ENCODE measurements at places on chromosomes 12 and 14.

DNA sequence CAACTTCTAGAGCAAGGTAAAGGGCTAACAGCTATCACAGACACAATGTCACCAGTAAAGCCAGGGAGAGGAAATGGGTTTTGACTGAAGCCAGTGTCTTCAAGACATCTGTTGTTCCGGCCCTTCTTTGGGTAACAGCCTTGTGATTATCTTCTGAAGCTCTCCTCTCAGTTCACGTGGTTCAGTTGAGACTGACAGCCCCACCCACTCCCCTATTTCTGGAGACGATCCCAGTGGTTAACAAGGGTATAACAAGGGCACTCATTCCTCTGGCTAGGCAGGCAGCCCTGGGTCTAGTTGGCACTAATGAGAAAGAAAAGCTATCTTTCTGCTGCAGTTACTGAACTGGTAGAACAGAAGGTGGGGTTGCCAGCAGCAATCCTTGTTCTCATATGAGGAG lies 6.9 kb downstream of the GNPTAB start:
- DNase-seq = no peak

DNA sequence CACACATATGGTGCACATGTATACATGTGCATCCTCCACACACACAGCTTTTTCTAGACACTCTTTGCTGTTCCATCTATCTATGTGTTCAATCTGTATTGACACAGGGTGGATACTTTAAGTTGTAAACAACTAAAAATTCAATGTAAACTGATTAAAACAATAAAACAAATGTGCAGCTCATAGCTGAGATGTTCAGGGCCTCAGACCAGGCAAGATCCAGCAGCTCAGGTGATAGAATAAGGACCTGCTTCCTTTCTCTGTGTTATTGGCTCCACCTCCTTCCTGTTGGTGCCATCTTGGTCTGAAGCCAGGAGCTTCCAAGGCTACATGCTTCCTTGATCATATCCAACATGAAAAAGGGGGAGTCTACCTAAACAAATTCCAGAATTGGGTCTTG lies 158.1 kb upstream of the RFLNA start:
- no peak for DNase-seq

DNA sequence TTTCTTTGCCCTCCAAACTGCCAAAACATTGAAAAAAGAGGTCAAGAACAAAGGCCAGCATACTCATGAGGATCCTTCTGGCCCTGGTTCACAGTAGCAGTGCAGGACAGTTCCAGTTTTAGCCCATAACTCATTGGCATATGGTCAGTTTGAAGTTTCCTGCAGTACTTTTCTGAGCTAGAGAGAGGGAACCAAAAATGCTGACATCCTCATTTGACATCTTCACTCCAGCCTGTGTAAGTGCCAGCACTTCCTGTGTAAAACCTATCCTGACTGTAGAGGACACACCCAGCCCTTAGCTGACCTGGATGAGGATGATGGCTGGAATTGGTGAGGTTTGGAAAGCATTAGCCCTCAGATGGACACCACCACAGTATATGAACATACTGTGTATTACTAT lies 84.1 kb downstream of the FGD4 start:
- DNase-seq = no peak

GRCh38 chr12:70840656-70841350 lies 79.7 kb downstream of the PTPRR start:
- DNase-seq = no peak

DNA sequence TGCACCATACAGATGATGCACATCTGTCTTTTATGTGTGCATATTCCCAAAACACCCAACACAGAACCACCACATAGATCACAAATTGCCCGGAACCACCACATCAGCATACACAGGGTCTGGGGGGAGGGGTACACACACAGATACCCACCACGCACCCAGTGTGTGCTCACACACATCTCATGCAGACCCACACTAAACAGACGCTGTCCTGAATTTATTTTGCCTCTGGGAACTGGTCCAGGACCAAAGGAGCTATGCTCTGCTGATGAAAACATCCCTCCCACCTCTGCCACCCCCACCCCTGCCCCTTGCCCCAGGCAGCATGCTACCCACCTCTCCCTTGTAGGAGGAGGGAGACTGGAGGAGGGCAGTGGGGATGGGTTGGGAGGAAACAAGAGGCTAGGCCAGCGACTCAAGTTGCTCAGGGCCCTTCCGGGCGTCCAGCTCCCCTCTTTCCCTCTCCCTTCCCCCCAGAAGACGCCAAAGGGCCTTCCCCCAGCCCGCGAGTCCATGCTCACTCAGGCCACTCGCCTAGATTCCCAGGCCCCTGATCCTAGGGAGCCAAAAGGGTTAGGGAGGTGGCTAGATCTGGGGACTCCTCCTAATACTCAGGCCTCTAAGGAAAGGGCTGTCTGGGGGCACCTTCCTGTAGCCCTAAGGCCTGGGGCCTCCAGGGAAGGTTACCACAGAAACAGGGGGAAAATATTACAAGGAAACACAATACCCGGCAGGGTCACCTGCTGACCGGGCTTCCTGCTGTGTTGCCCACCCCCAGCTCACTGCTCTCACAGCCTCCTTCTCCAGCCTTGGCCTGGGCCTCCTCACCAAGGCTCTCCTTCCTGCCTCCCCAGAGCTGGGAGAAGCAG lies 3.1 kb downstream of the HDAC7 start:
- DNase-seq = no peak

GRCh38 chr12:92270521-92270920 lies 124.9 kb upstream of the BTG1 start:
- no peak for DNase-seq

DNA sequence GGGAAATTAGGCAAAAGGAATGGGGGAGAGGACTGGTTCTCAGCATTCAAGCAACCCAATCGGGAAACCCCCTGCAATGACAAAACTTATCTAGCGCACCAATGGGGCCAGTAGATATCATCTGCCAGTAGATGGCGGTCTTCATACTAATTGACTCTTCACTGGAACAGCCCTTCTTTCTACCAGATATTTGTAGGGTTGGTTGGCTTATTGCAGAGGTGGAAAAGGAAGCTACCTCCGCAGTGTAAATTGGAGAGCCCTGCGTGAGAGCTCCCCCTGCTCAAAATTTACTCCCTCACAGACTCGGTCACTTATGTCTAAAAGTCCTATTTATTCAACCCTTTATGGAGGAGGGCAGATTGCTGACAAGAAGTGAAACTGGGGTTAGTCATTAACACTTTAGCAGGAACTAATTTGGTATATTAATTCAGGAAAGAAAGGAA lies 166.1 kb upstream of the CCND2 start:
- no peak for DNase-seq

DNA sequence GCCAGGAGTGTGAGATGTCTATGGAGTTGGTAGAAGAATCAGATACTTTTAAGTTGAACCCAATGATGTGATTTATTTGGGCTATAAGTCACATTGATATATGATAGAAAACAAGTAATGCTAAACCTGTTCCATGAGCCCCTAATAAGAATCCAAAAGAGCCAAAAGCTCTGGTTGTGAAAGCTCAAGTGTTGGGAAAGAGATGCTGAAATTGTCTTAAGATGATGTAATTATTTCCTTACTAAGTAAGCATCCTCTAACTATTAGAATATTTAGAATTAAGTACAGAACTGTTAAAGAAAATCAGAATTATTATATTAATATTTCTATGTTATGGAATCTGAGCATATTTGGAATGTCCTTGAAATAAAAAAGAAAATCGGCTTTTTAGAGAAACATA lies 17.6 kb upstream of the SLC2A13 start:
- no peak for DNase-seq

GRCh38 chr14:99177046-99177655 lies 94.8 kb downstream of the BCL11B start:
- no peak for DNase-seq

GRCh38 chr14:98162856-98163805 lies 1108.9 kb downstream of the BCL11B start:
- no peak for DNase-seq

DNA sequence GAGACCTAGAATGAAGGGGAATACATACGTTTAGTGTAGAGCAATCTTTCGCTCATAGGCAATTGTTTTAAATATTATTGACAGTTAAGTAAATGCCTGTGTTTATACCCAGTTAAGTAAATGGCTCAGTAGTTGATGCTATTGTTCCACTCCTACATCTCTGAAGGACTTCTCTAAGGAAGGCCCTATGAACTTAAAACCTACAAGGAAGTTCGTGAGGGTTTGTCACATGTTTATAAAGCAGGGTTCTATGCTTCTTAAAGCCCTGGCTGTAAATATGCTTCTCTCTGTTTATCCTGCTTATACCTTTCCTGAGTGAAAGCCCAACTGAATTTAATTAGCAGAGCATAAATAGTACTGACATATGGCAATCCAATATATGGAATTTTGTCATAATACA lies 282.1 kb upstream of the NPAS3 start:
- no peak for DNase-seq

- no peak for DNase-seq
Measured at GRCh38 chr12:110742096-110742717, 484 bp downstream of the PPP1CC start.

DNA sequence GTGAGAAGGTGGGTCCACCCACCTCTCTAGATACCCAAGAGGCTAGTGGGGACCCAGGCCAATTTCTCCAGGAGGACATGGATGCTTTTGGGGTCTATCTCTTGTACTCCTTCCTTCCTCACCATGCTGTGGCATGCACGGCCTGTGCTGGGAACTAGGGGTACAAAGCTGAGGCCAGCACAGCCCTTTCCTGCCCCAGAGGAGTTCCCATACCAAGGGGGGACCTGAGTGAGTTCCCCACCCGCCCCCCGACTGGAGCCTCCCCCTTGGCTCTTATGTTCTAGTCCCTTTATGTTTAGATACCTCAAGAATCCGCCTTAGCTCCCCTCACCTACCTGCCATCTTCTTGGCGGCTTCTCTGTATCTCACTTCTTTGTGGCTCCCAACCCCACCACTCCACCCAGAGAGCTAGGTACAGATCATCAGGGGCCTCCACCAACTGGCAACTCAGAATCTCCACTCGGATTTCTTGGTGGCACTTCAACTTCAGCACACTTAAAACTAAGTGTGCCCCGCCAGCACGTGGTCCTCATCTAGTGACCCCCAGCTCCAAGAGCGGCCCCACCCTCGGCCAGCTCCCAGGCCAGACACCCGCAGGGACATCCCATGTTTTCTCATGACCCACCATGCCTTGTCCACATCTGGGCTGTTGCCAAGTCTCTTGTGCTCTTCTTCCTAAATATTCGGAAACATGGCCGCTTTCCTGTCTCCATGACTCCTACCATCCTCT lies 115.2 kb upstream of the RTL1 start:
- no peak for DNase-seq

DNA sequence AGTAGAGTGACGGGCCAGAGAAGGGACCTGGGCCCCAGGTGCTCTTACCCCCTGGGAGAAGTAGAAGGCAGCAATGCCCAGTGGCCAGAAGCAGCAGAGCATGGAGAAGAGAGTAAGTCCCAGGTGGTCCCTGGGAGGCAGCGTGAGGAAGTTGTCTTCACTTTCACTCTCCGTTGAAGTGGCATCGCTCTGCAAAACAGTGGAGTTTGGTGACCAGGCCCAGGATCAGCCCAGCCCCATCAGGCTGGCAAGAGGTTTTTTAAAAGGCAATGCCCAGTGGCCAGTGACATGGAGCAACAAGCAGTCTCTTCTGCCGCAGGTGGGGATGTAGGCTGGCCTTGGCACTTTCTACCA lies 18.2 kb downstream of the SYNDIG1L start:
- no peak for DNase-seq

GRCh38 chr12:133217219-133217618 lies 18.5 kb downstream of the ANHX start:
- DNase-seq = no peak

GRCh38 chr12:84136862-84137367 lies 775.7 kb downstream of the SLC6A15 start:
- no peak for DNase-seq

DNA sequence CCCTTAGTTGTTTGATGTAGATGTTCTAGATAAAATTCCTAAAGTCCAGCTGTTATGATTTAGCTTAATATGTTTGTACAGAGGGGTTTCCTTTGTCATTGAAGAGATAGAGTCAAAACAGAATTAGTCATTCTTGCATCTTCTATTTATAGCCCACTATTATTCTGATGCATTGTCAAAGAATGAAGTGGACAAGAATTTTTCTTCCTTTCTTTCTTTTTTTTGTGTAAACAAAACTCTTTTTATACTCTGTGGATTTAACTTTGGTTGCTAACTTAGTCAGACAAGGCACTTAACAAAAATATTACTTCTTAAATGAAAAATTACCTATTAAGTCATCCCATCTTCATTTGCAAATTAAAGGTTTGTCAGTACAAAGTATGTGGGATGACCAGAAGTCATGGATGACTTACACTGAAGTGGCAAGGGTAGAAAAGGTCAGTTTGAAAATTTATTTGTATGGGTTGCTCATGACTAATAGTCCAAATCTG lies 215.6 kb upstream of the DDHD1 start:
- DNase-seq = no peak

- no peak for DNase-seq
Measured at GRCh38 chr12:89062996-89063395, 289.3 kb downstream of the DUSP6 start.

DNA sequence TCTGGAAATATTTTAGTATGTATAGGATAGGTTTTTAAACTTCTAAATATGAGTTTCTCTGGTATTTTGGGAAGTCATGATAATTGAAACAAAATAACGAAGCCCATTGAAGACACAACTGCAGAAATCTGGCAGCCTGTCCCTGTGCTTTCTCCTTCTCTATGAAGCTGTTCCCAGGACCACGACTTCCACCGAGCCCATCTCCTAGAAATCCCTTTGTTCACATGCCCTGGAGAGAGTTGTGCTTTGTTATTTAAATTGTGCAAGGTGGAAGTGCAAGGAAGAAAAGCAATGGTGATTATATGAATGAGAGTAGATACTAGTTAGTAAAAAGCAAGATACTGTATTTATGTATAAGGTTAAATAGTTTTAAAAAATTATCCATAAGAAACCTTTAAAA lies 32.2 kb downstream of the STK38L start:
- DNase-seq = no peak

GRCh38 chr12:99765469-99766114 lies 118.0 kb downstream of the GARIN6 start:
- no peak for DNase-seq

GRCh38 chr14:37037636-37038387 lies 134.6 kb downstream of the SLC25A21 start:
- DNase-seq = no peak

- DNase-seq = no peak
Measured at GRCh38 chr14:76386944-76387782, 11.2 kb downstream of the ESRRB start.

GRCh38 chr14:98633380-98633779 lies 638.6 kb downstream of the BCL11B start:
- no peak for DNase-seq

DNA sequence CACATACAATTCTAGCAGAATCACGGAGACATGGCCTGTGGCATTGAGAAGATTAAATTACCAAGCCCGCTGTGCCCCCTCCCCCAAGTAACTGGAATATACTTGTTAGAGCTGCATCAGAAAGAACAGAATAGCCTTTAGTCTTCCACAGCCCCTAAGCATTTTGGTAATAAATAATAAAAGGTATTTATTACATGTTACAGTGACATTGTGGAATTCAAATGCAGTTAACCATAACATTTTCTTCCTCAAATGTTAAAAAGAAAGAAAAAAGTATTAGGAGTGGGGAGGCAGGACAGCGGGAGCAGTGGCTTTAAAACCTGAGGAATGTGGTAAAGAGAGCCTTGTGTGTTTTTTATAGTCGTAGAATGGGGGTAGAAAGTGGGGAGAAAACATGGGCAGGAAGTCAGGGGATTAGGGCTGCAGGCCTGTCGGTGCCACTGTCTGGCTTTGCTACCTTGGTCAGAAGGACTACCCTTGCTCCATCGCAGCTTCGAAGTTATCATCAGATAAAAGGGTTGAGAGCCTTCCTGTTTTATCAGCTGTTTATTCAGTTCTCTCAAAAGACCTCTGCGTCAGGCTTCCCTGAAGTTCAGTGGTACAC lies 255.9 kb downstream of the MSRB3 start:
- DNase-seq = no peak

- no peak for DNase-seq
Measured at GRCh38 chr14:92353447-92353846, 30.5 kb downstream of the SLC24A4 start.
